Activated T-helper 9 cell treated with anti-CD3 and anti-CD28 coated beads, Interleukin-2, amount 50 U/mL, for 16 hours (primary cell): ENCODE measurements at places on chromosomes 11 and 22.

- no peak for DNase-seq
These were observed 57.6 kb downstream of the KREMEN1 start for GRCh38 chr22:29130476-29130875.

GRCh38 chr22:17140826-17141766 lies 18.0 kb downstream of the HDHD5 start:
- no peak for DNase-seq

DNA sequence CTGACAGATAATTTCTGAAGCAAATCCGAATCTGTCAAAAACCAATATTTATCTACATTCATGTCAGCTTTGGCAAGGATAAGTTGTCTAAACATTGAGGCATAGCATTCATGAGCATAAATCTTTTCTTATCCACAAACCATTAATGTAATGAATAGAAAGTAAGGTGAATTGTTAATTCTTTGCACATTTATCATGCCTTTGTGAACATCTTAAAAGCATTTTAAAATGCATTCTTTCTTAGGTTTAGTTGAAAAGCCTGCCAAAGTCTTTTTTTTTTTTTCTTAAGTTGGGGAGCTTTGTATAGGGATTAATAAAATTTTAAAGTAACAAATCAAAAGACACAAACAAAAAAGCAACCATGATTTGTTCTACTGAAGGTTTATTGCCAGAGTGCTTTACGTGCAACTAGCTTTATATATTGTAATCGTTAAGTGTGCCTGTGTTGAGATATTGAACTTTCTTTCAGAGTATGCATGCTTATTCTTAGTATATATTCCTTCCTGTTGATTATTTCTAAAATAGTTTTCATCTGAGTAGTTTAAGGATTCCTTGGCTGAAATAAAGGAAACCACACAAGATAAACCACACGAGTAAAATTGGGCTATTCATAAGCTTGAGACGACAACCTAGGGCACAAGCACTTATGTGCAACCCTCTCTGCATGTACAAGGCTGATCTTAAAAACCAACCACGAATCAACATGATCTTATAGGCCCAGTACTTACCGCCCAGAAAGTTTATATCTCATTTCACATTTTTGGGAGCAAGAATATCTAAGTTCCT lies 1110.9 kb upstream of the CNTN5 start:
- DNase-seq, result no peak

DNA sequence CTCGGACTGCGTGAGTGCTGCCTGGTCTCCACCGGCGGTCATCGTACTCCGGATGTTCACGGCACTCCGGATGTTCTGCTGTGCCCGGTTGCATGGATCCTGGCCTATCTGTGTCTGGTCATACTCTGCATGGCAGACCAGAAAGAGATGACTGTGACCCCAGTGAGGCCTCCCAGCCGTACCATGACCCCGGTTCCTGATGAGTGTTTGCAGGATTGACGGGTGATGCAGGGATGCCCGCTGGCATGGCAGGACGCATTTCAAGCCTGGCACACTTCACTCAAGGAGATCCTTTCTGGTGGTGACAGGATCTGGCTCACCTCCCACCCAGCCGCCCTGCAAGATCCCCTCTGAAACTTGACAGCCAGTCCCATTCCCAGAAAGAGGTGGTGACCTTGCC lies 6.3 kb downstream of the GLB1L2 start:
- no peak for DNase-seq

DNA sequence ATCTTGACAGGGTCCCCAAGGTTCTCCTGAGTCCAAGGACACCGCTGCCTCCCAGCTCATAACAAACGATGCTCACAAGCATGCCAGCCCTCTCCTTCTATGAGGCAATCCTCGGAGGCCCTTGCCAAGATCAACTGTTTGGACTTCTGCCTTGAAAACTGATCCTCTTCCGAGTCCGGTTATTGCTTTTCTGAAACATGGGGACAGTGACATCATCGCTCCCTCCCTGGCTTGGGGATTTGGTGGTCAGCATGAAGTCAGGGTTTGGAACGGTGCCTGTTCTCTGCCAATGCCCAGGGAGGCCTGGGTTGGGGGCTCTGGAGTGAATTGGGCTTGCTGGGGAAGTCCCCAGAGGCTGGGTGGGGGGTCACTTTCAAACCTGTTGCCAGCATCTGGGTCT lies 149.3 kb downstream of the FBXO7 start:
- no peak for DNase-seq

- no peak for DNase-seq
These were observed 7.3 kb downstream of the CERK start for GRCh38 chr22:46730568-46731245.

DNA sequence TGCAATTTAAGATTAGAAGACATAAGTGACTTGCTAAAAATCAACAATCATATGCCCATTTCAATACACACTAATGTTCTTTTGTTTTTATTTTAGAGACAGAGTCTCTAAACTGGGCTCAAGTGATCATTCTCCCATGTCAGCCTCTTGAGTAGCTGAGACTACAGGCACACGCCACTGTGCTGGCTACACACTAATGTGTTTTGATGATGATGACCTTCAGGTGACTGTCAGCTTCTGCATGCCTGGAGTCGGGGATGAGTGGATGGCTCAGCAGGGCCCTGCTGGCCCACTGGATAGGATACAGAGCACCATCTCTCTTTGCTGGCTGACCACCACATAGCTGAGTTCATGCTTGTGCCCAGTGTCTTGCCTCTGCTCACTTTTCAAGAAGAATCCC lies 27.0 kb upstream of the POU2AF1 start:
- no peak for DNase-seq

GRCh38 chr11:11346303-11346702 lies 6.7 kb downstream of the CSNK2A3 start:
- DNase-seq, result no peak

GRCh38 chr11:102410382-102410784 lies 42.2 kb downstream of the TMEM123 start:
- no peak for DNase-seq

DNA sequence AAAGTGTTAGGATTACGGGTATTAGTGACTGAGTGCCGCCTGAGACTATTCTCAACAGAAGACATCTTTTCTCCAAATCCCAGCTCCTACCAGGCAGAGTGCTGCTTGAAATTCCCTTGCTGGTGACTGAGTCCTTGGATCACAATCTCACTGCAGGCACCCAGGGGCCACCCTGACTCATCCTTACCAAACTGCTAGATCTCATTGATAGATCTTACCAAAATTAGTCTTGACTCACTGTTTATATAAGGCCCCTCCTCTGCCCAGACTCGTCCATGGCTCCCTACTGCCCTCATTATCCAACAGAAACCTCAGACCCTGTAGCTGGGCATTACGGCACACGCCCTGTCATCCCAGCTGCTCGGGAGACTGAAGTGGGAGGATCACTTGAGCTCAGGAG lies 14.7 kb downstream of the TBC1D10A start:
- no peak for DNase-seq
